ENCODE measurements at places on chromosomes 6 and 20.
A peak's percentile ranks its signal among the peaks of the same experiment; 100 is the strongest.

GRCh38 chr20:1014471-1014870 is 12.4 kb upstream of the RSPO4 start:
- DNase-seq = no peak

GRCh38 chr6:69392745-69393144 is 404.1 kb downstream of the LMBRD1 start:
- DNase-seq = no peak

DNA sequence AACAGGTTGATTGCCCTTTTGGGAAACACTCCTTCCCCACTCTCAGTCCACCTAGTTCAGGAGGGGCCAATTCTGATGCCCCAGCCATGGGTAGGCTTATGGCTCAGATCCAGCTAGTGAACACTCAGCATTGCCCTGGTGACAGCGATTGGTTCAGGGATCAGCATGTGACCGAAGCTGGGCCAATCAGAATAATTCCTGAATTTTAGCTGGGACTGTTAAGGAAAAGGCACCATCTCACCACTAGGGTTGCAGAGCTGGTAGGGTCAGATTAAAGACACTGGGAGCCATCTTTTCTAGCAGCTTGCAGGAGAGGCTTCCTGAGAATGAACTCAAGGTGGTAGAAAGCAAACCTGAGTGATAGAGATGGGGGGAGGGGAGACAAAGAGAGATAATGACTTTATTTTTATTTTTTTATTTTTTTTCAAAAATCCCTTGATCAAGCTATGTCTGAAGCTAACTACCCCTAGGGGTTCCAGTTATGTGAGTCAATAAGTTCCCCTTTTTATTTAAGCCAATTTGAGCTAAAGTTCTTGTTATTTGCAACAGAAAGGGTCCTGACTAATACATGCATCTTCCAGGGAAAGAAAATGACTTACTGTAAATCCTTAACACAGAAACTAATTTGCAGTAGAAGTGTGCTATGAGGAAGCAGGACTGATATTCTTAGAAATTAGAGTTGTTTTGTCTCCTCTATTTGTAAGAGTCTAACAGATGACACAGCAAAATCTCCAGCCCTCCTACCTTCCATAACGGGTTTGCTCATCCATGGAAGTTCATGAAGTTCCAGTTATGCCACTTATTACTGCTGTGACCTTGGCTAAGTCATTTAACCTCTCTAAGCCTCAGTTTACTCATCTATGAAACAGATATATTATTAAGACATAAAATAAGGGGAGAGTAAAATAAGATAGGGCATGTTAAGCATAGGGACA is 44.7 kb downstream of the EYA2 start:
- DNase-seq = no peak

GRCh38 chr6:104519566-104519965 is 340.2 kb downstream of the HACE1 start:
- DNase-seq = no peak

DNA sequence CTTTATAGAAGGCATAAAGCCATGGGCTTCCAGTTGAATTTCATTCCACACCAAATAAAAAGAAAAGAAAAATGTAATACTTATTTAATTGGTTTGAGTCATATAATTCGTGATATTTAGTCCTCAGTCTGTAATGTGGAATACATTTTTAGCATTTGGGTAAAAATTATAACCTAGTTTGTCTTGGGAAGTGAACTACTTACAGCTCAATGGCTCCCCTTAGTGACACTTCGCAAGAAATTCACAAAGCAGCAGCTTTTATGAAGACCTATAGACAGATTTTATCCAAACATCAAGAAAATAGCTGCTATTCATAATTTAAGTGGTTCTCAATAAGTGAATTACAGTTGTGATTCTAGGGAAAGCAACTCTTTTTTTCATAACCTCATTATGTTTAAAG is 72.1 kb downstream of the RSPO3 start:
- no peak for DNase-seq

DNA sequence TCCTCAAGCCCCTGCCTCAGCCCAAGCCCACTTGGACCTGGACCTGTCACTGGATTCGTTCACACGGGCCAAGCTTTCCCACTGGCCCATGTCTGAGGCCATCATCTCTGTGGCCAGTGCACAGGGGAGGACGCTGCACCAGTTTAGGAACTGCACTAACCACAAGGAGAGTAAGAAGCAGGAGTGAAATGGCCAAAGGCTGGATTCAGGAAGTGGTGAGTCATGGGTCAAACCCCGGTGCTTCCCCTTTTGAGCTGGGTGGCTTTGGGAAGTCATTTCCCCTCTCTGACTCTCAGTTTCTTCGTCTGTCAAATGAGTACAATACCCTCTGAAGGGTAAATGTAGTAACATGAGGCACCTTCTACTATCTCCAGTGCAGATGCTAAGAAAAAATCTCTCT is 87.9 kb downstream of the CD40 start:
- DNase-seq = no peak

GRCh38 chr20:38685853-38686473 is 38.3 kb upstream of the SLC32A1 start:
- no peak for DNase-seq

DNA sequence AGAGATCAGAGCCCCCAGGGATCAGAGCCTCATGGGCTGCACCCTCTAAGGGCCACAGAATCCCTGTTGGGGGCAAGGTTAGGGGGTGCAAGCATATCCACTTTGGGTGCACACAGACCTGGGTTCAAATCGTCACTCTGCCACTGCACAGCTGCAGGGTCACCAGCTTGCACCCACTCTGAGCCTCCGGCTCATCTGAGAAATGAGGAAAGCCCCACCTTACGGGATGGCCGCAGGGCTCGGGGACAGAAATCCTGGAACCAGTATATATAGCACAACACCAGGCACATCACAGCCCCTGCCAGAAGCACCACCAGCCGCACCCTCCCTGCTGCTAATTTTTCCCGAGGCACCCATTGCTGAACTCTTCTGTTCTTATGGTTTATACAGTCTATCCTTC is 169.6 kb downstream of the NFATC2 start:
- DNase-seq = no peak

DNA sequence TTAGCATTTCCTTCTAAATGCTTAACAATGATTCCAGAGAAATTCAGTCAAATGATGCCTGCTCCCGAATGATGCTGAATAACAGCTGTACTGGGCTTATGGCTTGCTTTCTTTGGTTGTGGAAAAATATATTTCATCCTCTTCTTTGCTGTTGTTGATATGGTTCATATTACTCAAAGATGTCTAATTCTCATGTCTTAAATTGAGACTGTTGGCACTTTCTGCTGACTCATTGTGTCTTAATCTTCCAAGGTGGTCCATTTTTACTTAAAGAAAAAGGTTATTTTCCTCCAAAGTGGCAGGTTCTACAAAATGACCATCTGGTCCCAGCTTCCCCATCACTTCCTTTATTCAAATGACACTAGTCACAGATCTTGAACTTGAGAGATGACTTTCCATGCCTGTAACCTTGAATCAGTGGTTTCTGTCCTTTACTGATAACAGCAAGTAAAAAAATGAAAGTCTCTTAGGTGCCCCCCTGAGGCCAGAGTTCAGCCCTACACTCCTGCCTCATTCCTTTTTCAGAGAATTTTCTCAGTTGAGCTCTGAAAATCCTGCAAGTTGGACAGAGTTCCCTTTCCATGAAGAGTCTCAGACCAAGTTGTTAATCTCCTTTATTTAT is 6.9 kb downstream of the SNAP25 start:
- DNase-seq = peak; percentile 22

- no peak for DNase-seq
Measured at GRCh38 chr6:167559675-167560479, 235.0 kb downstream of the TTLL2 start.

DNA sequence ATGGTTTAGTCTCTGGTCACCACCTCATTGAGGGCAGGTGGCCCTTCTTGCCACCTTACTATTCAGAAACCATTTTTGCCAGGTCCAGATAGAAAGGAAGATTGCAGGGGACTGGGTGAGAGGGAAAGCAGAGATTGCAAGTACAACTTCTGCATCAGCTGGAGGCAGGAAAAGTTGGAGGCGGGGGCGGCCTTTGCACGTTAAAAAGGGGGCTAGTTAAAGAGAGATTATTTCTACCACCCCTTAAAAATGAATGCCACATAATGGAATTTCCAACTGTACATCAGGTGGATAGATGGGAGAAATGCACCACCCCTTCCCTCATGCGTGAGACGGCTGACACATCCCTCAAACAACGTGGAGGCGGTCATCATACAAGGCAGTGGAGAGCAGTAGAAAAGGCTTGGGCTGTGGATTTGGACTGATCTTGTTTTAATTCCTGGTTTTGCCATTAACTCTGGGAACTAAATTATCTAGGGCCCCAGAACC is 95.4 kb upstream of the CNKSR3 start:
- no peak for DNase-seq

- no peak for DNase-seq
Measured at GRCh38 chr6:20916086-20916485, 381.8 kb downstream of the CDKAL1 start.

DNA sequence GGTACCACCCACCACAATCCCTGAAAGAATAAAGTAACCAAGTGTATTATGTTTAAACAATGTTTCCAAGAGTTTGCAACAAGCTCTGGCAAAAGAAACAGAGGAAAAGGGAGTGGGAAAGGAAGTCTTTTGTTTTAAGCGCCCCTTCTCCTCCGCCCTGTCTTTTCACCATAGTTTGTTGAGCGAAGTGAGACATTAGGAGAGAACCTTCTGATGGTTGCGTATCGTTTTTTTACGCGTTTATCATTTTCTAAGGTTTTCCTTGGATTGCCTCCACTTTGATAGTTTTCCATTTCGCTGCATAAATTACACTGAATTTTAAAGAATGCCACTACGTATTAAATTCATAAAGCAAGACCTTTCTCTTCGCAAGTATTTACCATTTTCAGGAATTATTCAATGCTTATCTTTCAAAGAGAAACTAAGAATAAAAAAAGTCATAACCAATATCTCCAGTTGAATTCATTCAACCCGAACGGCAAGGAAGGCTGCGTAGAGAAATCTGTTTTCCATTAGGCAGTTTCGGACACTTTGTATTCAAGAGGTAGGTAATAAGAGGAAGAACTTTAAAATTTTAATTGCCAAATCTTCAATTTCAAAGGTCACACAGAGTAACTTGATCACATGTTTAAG is 920 bp upstream of the EPHA7 start:
- peak; percentile 75 for DNase-seq

- DNase-seq = no peak
Measured at GRCh38 chr6:155872961-155873360, 417.3 kb upstream of the NOX3 start.

GRCh38 chr6:148521158-148521557 is 178.5 kb downstream of the SASH1 start:
- DNase-seq = no peak

DNA sequence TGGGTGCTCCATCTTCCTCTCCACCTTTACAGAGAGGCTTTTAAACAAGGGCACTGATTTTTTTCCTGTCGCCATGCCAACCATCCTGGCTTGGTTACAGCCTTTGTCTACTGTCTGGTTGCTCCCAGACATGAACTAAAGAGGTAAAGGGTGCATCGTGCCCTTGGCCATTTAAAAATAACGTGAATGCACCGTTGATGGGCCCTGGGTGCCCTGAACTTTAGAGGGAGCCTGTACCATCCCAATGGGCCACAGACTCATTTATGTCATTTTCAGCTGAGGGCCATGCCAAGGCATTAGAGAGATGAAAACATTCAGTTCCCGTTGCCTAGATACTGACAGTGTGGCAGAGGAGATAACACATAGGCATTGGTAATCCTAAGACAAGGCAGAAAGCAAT is 23.3 kb downstream of the TMC2 start:
- peak; percentile 36 for DNase-seq

DNA sequence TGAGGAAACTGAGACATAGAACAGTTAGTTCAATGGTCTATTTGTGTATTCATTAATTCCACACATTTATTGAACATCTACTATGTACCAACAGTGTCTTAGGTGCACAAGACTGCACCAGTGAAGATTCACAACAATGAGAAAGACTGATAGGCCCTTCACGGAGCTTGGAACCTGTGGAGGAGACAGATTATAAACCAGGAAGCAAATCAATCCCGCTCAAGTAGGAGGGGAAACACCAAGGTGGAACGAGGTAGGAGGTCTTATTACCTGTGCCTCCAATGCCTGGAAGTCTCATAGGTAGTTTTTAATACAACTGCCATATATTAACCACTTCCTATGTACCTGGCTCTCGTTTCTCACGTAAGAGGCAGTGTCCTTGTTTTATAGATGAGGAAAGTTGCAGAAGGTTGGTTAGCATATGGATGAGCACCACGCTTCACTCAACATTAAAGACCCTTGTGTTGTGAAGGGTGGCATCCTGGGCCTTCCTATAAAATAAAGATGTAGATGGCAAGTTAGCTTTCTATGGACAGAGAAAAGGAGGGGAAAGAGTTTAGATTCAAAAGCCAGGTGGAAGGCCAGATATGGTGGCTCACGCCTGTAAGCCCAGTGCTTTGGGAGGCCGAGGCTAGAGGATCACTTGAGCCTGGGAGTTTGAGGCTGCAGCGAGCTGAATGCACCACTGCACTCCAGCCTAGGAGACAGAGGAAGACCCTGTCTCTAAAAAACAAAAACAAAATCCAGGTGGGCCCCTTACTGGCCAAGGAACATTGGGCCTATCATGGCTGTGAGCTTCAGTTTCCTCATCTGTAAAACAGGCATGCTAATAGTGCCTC is 45.1 kb downstream of the SLC13A3 start:
- no peak for DNase-seq

DNA sequence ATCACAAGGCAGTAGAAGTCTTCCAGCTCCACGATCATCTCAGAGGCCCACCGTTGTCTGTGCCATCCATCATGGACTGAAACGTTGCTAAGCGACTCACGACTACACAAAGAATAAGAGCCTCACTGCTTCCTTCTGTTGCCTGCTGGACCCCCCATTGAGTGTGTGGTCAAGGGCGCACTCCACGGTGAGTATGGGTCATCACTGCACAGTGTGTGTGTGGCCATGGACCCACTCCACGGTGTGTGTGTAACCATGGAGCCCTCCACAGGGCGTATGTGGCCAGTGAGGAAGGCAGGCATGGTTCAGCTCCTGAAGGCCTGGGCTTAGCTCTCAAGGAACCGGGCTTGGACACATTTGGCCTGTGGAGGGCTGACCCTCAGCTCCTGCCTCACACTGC is 123.4 kb upstream of the AFDN start:
- DNase-seq = no peak

DNA sequence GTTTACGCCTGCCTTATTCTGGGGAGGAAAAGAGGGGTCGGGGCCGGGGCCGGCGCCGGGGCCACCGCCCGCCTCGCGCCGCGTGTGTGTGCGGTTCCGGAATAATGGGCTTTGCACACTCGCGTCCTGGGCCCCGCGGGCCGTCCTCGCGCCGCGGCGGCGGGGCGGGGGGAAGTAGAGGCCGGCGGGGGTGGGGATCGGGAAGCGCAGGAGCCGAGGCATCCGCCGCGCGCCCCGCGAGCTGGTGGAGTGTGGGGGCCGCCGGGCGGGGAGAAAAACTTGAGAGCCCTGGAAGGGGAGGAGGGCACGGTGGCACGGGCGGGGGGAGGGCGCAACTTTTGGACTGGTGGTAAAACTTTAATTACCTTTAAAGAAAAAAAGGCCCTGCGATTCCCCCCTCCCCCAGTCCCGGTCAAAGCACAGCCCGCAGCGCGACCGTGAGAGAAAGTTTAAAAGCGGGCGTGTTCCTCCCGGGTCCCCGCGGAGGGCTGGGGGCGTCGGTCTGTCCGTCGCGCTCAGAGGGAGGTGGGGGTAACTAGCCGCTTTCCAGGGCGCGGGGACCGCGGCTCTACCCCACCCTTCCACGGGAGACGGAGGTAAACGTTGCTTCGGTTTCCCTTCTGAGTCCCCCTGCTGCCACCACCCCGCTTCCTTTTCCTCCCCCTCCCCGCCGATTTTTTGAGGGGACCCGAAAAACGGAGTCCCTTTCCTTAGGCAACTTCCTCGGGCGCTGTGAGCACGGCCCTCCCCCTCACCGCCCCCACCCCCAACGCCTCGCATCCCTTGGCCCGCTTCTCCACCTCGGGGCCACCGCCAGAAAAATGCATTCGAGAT is 1.9 kb downstream of the L3MBTL3 start:
- DNase-seq = no peak

GRCh38 chr6:44304282-44305199 is 8.6 kb downstream of the AARS2 start:
- DNase-seq = no peak

Data from NCI-H748 treated with DMSO at 0.1 percent for 48 hours (cell line).